Fibroblast of skin of abdomen (primary cell): ENCODE measurements at places on chromosomes 12 and 14.

- no peak for DNase-seq
Observed at GRCh38 chr14:100804558-100805309, 21.2 kb upstream of the MEG3 start.

- DNase-seq: no peak
Observed at GRCh38 chr12:92495108-92495507, 207.7 kb upstream of the PLEKHG7 start.

DNA sequence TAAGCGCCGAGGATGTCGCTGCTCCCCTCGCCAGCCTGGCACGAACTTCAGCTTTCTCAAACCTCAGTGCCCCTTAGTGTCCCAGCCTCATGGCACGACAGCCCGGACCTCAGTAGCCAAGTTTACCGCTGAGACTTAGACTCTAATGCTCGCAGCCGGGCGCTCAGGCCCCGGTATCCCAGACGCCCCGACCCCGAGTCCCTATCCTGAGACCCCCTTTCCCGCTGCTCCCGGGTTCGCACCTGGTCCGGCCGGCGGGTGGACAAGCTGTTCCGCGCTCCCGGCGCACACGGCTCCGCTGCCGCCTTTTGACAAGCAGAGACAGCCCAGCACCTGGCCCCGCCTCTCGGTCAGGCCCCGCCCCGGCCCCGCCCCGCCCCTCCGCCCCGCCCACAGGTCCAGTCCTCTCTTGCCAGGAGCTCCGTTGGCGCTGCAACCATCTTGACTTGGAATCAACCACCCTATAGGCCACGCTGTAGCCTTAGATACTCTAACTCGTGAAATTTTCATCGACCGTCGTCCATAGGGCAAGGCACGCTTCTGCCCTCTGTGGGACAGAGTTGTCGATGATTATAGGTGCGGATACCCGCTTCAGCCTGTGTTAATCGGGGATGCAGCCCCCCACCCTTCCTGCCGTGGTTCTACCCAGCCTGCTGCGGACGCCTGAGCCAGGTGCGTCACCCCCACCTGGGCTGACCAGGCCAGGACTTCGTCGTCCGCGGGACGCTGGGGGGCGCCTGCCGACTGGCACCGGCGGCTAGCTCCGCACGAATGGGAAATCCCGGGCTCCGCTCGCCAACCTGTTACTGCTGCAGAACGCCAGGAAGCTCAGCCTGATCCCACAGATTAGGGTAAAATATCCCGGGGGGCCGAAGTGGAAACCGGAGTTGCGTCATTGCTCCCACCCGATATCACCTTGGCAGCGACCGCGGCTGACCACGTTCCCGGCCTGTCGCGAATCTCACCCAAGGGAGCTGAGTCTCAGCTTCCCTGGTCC is at the start of gene VDR:
Gene VDR (minus strand): TSS at position 282 of the 997 bp plus-strand sequence. CDS start 25,881 bp downstream, outside the sequence.
- DNase-seq: peak; percentile 74

GRCh38 chr12:104667139-104667538 is 210.4 kb downstream of the CHST11 start:
- no peak for DNase-seq

DNA sequence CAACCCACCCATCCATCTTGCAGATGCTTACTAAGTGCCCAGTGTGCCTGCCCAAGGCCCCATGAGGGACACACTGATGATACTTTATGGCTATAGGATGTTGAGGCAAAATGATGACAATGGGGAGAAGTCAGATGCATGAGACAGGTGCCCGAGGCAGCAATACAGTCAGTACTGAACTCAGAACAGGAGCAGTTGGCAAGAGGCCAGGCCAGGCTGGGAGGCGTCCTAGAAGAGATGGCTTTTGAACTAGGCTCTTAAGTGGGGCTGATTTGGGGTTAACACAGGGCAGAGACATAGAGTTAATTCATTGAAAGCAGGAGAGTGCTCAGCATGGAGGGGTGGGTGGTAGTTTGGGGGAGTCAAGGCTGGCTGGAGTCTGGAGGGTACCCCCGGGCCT is 15.6 kb downstream of the PLBD2 start:
- DNase-seq: no peak

DNA sequence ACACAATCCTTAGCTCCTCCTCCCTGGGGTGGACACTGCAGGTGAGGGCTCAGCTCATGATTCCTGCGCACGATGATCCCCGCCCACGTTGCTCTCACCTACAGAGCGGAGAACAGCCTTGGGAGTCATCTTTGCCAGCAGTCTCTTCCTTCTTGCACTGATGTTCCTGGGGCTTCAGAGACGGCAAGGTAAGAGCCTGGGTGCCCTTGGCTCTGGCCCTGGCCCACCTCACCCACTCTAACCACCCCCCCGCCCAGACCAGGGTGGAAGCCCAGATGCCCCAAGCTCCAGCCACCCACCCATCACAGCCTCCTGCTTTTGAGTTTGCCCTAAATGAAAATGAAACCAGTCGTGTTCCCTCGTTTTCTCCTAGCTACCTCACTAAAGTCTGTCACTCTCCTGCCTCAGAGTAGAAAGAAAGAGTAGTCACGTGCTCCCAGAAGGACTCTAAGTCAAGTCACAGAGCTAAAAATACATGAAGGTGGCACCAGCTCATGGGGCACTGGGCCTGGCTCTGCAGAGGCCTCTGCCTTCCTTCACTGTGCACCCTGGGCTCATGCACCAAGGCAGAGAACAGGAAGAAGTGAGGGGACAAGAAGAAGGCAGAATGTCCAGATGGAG is 9.0 kb downstream of the TAPBPL start:
- DNase-seq: no peak

DNA sequence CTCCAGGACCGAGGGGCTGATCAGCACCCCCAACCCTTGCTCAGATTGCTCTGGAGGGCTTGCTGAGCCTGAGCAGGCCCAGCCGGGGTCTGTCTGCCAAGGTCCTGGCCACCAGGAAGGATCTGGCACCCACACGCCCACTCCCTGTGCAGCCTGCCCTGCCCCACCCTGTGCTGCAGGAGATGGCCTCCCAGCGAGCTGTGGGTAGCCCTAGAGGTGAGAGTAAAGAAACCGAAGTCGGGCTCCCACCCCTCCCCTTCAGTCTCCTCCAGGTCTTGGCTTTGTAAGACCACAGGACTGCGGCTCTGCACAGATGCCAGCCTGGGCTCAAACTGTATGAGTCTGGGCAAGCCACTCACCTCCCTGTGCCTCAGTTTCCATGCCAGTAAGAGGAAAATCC is 307.8 kb downstream of the BCL11B start:
- no peak for DNase-seq
